Progenitor cell of endocrine pancreas (in vitro differentiated cells): ENCODE measurements at places on chromosomes 4 and X.

DNA sequence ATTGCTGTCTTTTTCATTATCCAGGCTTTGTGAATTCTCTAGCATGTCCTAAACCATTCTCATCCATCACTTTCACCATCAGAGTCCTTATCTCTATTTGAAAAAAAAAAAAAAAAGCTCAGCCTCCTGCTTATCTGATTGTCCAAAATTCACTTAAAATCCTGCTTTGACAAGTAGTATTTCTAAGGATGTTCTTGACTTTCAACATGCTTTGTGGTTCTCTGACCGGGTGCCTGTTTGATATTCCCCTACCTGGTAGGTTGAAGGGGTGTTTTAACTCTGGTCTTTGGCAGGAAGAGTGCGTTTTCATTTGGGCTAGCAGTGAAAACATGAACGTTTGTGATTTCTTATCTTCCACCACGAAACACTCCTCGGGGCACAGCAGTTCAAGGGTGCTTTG is 17.3 kb upstream of the BBS12 start:
- DNase-seq, result no peak
- H3K27ac ChIP-seq, result no peak overlapping the region
- H3K4me1 ChIP-seq, result peaks cover 10% of the 10 kb centered on the region
- no peak overlapping the region for H3K4me3 ChIP-seq

DNA sequence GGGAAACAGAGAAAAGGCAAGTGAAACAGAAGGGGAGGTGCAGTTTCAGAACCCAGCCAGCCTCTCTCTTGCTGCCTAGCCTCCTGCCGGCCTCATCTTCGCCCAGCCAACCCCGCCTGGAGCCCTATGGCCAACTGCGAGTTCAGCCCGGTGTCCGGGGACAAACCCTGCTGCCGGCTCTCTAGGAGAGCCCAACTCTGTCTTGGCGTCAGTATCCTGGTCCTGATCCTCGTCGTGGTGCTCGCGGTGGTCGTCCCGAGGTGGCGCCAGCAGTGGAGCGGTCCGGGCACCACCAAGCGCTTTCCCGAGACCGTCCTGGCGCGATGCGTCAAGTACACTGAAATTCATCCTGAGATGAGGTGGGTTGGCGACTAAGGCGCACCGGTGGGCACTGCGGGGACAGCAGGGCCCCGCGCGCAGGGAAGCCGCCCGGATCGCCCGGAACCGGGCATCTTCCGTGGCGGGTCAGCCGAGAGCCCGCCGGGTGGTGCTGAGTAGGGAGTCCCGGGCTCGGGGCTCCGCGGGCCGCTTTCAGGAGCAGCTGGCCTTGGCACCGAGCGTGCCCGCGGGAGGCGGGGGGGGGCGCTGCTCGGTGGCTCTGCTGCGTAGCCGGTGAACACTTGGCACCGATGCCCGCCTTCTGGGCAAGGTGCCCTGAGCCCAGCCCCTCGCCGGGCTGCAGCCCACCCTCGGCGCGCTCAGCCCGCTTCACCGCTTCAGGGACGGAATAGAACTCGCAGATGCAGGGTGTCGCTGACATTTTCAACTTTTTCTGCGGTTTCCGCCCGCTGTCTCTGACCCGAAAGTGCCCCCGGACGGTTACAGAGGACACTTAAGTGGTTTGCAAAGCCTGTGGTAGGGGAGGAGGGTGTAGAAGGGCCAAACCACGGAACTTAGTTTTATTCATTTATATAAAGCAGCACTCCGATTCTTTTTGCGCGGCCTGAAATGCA is at the start of gene CD38:
TSS of gene CD38 (plus strand) at position 40 of the 953 bp plus-strand sequence. CDS start at position 127, 87 bp downstream.
- peak within 1 kb of the TSS; percentile 65 for H3K4me3 ChIP-seq
- no peak within 1 kb of the TSS for H3K27ac ChIP-seq
- peaks cover 84% of the 10 kb centered on the region for H3K27me3 ChIP-seq
- no peak for DNase-seq
- H3K4me1 ChIP-seq, result peaks cover 10% of the 10 kb centered on the region

DNA sequence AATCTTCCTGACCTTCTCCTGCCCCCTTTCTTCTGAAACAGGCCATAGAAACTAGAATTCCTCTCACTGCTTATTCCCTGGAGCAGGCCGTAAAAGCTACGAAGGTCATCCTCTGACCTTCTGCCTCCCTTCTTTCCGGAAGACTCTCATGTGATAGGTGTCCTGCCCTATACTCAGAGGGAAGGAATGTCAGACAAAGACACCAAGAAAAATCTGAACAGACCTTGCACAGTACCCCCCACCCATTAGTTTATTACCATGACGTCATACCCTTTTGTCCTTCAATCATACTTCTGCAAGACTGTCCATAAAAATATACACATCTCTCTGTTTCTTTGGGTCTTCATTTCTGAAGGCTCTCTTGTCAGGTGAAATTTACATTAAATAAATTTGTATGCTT is 1523.9 kb downstream of the RPA4 start:
- H3K4me3 ChIP-seq, result no peak overlapping the region
- no peak for DNase-seq
- H3K36me3 ChIP-seq, result no peaks in the 10 kb centered on the region
- no peaks in the 10 kb centered on the region for H3K27me3 ChIP-seq
- H3K4me1 ChIP-seq, result no peaks in the 10 kb centered on the region

DNA sequence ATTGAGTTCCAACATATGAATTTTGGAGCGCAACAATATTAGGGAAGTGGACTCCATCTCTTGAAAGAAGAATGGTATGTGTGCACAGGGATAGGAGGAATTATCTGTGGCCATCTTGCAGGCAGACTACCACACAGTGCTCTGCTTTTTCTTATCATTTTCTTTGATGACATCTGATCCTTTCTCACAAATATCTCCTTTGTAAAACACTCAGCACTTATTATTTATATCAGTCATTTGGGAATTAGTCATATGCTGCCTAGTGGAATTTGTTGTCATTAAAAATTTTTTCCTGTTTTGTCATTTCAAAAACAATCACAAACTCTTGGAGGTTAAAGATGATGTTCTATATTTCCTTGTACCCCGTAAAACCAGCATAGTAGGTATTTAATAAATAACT is 444.3 kb upstream of the ATOH1 start:
- no peaks in the 10 kb centered on the region for H3K36me3 ChIP-seq
- DNase-seq, result no peak
- no peaks in the 10 kb centered on the region for H3K4me1 ChIP-seq
- H3K27ac ChIP-seq, result no peak overlapping the region
- H3K4me3 ChIP-seq, result no peak overlapping the region
- H3K27me3 ChIP-seq, result no peaks in the 10 kb centered on the region
